NB4 (cell line): ENCODE measurements at places on chromosomes 6 and 20.

GRCh38 chr6:31896493-31896855, 1.0 kb downstream of the EHMT2 start:
- DNase-seq = no peak

- peak; percentile 30 for DNase-seq
Measured at GRCh38 chr6:120826253-120826652, 508.0 kb downstream of the TBC1D32 start.

GRCh38 chr20:1489764-1490436, 1.3 kb downstream of the SIRPB2 start:
- peak; percentile 92 for DNase-seq

DNA sequence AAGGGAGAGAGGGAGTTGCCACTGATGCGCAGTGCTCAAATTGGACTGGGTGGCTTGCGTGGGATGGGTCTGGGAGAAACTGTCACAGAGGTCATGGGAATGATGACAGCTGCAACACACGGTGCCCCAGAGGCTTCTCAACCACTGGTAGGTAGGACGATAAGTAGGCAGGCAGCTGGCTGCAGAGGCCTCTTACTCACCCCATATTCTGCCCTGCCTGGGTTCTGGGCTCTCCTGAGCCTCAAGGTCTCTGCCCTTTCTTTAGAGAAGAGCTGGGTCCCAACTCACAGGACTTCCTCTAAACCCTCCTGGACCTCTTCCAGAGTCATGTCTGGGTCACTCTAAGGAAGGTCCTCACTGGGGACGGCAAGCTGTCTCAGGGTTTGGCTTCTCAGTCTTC, 37.2 kb upstream of the RNF24 start:
- no peak for DNase-seq

DNA sequence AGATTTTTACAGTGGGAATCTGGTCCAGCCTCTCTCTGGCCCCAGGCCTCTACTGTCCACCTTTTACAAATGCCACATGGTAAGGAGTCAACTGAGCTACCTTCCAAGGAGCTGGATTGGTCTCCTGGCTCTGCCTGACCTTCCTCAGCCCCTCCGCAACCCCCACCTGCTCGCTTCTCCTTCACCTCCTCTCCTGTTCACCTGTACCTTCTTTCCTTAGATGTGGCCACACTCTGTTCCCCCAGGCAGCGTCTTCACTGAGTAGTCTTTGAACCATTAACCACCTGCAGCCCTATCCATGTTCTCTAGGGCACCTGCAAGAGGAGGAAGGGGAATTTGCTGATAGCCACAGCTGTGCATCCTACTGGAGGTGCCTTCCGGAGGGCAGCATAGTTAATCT, 55.3 kb upstream of the DDR1 start:
- no peak for DNase-seq

DNA sequence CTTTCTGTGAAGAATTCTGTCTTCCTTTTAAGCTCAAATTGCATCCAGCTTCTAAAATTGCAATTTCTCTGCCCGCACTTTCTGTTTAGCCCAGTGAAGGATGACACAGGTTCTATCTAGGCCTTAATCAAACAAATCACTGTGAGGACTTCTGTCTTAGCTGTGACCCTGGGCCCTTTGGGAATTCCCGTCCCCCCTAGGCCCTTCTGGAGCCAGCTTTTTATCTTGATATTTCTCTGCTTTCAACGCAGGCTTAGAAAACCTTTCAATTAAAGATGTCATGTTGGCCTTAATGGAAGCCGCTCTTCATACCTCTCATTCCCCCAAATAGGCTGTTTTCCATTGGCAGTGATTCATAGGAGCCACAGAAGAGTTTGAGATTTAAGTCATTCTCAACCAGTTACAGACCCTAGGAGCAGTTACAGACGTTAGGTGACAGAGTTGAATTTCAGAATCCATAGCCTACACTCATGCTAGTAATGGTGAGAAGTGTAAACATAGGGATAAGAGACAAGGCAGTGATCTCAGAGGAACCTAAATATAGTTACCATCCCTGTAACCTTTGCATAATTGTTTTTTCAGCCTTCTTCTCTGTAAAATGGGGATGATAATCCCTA, 74.8 kb upstream of the FLRT3 start:
- DNase-seq = no peak
